ENCODE measurements at places on chromosomes 2 and 18.

DNA sequence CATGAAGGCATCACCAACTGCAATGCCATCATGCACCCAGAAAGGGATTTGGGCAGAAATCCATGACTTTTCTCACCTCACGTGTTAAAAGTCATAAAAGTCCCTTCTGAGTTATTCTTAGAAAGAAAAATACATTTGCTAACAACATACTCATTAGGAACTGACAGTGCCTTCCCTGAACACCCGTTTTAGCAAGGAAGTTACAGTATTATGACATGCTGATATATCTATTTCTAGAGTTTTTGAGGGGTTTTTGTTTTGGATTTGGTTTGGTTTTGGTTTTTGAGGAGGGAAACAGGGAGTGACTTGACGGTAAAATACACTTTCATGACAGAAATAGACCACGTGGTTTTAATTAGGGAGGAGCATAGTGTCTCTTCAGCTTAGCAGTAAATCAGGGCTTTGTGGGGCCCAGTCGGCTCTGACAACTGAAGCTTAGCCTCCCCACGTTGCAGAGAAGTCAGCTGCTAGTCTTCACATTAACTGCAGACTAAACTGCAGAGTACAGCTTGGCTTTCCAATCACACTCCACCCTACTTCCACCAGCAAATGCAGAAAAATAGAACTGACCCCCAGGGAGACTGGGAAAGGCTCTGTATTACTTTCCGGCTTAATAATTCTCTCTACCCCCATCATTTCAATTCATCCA is 141.4 kb downstream of the FAM124B start:
- DNase-seq, result no peak

- DNase-seq, result no peak
Measured at GRCh38 chr2:172256886-172257285, 154.2 kb upstream of the DLX2 start.

- no peak for DNase-seq
Measured at GRCh38 chr2:241316825-241317224, 1.1 kb downstream of the SEPTIN2 start.

- DNase-seq, result no peak
Measured at GRCh38 chr2:37586663-37587317, 84.7 kb downstream of the CDC42EP3 start.

- DNase-seq, result no peak
Measured at GRCh38 chr2:241639385-241639784, 1.9 kb downstream of the ATG4B start.

DNA sequence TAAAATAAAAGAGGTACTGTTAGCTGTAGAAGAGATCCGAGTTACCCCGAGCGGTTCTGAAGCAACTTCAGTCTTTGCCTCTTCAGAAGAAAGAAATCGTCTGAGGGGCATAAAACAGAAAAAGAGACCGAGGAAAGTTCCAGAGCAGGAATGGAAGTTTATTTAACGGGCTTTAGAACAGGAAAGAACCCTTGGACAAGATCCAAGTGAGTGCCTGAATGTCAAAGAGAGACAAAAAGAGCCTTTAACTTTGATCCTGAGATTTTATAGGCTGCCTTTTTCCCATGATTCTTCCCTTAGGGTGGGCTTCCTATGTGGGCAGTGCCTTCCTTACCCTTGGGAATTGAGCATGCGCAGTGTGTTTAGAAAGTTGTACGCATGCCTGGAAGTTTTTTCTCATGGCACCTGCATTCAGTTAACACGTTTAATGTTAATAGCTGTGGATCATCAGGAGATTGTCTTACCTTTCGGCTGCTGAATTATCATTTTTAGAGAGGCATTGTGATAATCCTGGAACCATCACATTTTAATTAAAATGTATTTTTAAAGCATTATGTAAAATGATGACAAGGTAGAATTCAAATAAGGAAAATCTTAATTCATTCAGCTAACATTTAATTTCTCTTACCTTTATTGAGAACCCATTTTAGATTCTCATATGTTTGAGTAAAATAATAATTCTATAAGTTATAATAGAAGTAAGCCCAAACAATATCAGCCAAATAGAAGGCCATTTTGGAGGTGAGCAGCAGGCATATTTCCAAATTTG is 269.5 kb upstream of the ZSWIM2 start:
- DNase-seq, result no peak

GRCh38 chr2:235217846-235218245 is 266.0 kb downstream of the SH3BP4 start:
- DNase-seq, result no peak

DNA sequence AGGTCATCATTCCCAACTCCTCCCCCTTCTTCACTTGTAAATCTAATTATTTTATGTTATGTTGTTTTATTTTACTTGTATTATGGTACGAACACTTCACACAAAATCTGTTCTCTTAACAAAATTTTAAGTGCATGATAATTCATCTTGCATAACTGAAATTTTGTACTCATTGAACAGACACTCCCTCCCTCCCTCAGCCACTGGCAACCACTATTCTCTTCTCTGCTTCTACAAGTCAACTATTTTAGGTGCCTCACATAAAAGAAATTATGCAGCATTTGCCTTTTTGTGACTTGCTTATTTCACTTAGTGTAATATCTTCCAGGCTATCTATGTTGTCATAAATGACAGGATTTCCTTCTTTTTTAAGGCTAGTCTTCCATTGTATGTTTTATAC is 30.4 kb upstream of the OSBPL6 start:
- no peak for DNase-seq

- no peak for DNase-seq
Measured at GRCh38 chr18:49062832-49063226, 112.1 kb upstream of the SMAD7 start.

- no peak for DNase-seq
Measured at GRCh38 chr2:157256626-157257025, 879 bp upstream of the GALNT5 start.
